Activated naive CD8-positive, alpha-beta T cell treated with anti-CD3 and anti-CD28 coated beads, Interleukin-2, amount 50 U/mL, for 24 hours (primary cell): ENCODE measurements at places on chromosomes 13 and 19.

- no peaks in the 10 kb centered on the region for H3K36me3 ChIP-seq
- H3K27me3 ChIP-seq, result peaks cover 4% of the 10 kb centered on the region
- H3K4me1 ChIP-seq, result peaks cover 17% of the 10 kb centered on the region
- no peak overlapping the region for H3K4me3 ChIP-seq
- no peak for DNase-seq
Measured at GRCh38 chr19:55285229-55285890, 1.6 kb downstream of the BRSK1 start.

GRCh38 chr13:102569488-102569887 is 27.3 kb upstream of the TPP2 start:
- no peaks in the 10 kb centered on the region for H3K4me1 ChIP-seq
- no peak overlapping the region for H3K27ac ChIP-seq
- DNase-seq, result no peak
- H3K36me3 ChIP-seq, result no peaks in the 10 kb centered on the region
- H3K4me3 ChIP-seq, result no peak overlapping the region
- H3K27me3 ChIP-seq, result peaks cover 6% of the 10 kb centered on the region

DNA sequence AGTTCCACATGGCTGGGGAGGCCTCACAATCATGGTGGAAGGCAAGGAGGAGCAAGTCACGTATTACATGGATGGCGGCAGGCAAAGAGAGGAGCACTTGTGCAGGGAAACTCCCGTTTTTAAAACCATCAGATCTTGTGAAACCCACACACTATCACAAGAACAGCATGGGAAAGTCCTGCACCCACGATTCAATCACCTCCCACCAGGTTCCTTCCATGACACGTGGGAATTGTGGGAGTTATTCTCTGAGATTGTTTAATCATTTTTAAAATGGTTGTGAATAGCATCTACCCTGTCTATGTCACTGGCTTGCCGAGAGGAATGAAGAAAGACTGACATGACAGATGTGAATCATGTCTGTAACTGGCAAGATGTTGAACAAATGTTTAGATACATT is 301.7 kb downstream of the HS6ST3 start:
- no peaks in the 10 kb centered on the region for H3K27me3 ChIP-seq
- no peaks in the 10 kb centered on the region for H3K4me1 ChIP-seq
- no peak for DNase-seq
- H3K4me3 ChIP-seq, result no peak overlapping the region
- H3K27ac ChIP-seq, result no peak overlapping the region

- H3K4me3 ChIP-seq, result no peak overlapping the region
- H3K4me1 ChIP-seq, result peaks cover 17% of the 10 kb centered on the region
- peaks cover 2% of the 10 kb centered on the region for H3K36me3 ChIP-seq
Measured at GRCh38 chr13:94706843-94707399, 5.4 kb downstream of the SOX21 start.

DNA sequence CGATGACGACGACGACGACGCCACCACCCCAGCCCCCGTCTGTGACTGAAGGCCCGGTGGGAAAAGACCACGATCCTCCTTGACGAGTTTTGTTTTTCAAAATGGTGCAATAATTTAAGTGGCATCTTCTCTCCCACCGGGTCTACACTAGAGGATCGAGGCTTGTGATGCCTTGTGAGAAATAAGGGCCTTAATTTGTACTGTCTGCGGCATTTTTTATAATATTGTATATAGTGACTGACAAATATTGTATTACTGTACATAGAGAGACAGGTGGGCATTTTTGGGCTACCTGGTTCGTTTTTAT is 2.5 kb downstream of the KLF2 start:
- peaks cover 30% of the 10 kb centered on the region for H3K27me3 ChIP-seq
- H3K36me3 ChIP-seq, result peaks cover 14% of the 10 kb centered on the region
- no peak overlapping the region for H3K27ac ChIP-seq
- H3K4me3 ChIP-seq, result peak overlapping the region; percentile 65

- no peaks in the 10 kb centered on the region for H3K27me3 ChIP-seq
- H3K36me3 ChIP-seq, result peaks cover 12% of the 10 kb centered on the region
- H3K4me3 ChIP-seq, result peak overlapping the region; percentile 16
Measured at GRCh38 chr19:55632463-55632834, 8.1 kb upstream of the ZNF784 start.

DNA sequence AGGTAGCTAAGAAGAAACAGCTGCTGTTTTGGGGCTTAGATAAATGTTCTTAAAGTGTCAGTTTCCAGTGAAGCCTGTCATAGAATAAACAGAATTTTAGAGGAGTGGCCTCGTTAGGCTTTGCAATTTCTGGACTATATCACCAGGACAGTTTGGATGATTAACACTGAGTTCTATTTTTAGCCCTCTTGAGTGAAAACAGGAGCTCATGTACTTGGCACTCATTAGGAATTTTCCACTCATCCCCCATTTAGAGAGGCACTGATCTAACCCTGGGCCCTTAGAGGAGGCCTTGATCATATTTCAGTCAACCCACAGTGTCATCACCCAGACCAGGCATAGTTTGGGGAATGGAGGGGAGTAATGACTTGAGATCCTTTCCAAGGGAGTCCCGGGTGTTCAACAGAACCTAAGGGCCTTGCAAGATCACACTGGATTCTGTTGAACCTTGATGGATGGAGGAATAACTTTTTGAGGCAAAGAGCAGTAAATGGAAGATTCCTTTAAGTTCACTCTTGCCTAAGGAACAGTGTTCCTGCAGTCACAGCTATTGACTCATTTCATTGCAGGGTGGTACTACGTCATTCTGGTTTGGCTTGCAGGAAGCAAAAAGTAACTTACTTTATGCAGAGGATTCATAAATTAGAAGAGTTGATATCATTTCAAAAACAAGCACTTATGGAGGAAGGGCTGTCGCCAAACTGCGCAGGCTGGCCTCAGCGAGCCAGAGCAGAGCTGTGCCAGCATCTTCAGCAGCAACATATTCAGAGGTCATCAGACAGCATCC is 160.2 kb downstream of the SLC7A1 start:
- DNase-seq, result no peak
- no peaks in the 10 kb centered on the region for H3K4me1 ChIP-seq
- peaks cover 22% of the 10 kb centered on the region for H3K27me3 ChIP-seq

- peak overlapping the region; percentile 58 for H3K4me3 ChIP-seq
- peaks cover 4% of the 10 kb centered on the region for H3K4me1 ChIP-seq
- H3K27ac ChIP-seq, result no peak overlapping the region
- no peak for DNase-seq
- H3K36me3 ChIP-seq, result no peaks in the 10 kb centered on the region
Measured at GRCh38 chr19:40908976-40909375, 26.9 kb upstream of the CYP2A7 start.

DNA sequence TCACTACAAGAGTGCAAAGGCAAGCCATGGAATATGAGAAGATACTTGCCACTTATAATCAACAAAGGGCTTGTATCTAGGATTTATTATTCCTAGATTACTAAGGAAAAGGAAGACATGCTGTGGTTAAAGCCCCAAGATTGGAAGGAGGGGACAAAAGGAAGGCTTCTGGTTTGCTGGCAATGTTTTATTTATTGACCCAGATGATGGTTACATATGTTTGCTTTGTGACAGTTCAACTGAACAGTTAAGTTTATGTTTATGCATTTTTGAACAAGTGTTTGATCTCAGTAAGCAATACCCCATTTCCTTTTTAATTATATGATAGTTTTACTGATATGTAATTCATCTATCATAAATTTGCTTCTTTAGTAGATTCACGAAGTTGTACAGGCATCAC is 40.3 kb downstream of the CDADC1 start:
- no peaks in the 10 kb centered on the region for H3K27me3 ChIP-seq
- H3K27ac ChIP-seq, result no peak overlapping the region
- H3K4me3 ChIP-seq, result no peak overlapping the region

DNA sequence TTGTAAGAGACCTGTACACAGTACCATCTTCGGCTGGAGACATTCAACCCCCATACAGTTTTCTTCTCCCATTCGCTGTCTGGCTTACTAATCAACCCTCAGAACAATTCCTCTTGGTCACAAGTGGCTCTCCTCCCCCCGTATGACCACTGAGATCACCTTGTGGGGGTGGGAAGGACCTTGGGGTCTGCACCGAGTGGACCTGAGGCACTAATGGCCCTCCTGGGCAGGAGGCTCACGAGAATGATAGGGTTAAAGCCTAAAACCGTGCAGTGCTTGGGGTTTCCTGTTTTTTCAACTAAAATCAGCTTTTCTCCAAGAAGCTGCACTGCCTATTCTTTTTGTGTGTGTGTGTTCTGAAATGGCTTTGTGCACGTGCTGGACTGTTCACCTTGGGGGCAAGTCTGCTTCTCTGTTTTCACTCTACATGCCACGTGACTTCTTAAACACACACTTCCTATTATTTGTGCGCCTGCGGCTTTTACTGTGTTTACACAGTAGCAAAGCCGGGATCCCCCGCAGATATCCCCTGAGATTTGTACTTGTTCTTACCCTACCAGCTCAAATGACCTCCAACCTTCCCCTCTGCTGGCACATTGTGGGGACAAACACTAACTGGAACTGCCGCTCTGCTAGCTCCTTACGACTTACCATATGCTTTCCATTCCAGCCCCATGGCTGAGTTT is 12.3 kb downstream of the RBM26 start:
- peak overlapping the region; percentile 43 for H3K4me3 ChIP-seq
- peak; percentile 44 for DNase-seq
- H3K27me3 ChIP-seq, result no peaks in the 10 kb centered on the region
- H3K27ac ChIP-seq, result peak overlapping the region; percentile 87

- H3K4me1 ChIP-seq, result peaks cover 2% of the 10 kb centered on the region
- peaks cover 48% of the 10 kb centered on the region for H3K27me3 ChIP-seq
- no peak for DNase-seq
- no peak within 1 kb of the TSS for H3K4me3 ChIP-seq
- no peak within 1 kb of the TSS for H3K27ac ChIP-seq
Measured at GRCh38 chr13:93226623-93227279, at the start of gene GPC6. TSS of gene GPC6 (plus strand) at chr13:93226807.

- H3K4me1 ChIP-seq, result peaks cover 8% of the 10 kb centered on the region
- no peak overlapping the region for H3K27ac ChIP-seq
- no peak for DNase-seq
- H3K4me3 ChIP-seq, result no peak overlapping the region
- no peaks in the 10 kb centered on the region for H3K36me3 ChIP-seq
Measured at GRCh38 chr13:44104197-44104490, 224.4 kb downstream of the LACC1 start.

DNA sequence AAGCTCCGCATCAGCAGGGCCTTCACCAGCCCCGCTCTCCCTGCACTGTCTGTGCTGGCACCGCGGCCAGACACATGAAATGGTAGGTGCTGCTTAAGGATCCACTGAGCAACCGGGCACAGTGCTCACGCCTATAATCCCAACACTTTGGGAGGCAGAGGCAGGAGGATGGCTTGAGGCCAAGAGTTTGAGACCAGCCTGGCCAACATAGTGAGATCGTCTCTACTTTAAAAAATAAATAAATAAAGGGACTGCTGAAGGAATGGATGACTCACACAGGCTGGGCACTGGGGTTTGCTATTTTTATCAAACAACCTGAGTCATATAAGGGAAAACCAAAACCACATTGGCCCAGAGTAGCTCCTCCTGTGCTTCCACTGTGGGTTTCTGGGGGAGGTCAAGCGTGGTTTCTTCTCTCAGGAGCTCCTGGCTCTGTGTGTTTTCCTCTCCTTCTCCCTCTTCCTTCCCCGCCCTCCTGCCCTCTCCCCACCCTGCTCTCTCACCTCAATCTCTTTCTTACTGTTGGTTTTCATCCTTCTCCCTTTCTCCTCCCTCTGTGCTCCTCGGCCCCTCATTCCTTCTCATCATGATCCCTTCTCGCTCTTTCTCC is 21.3 kb downstream of the VRK3 start:
- no peaks in the 10 kb centered on the region for H3K27me3 ChIP-seq
- H3K4me1 ChIP-seq, result peaks cover 48% of the 10 kb centered on the region
- peak overlapping the region; percentile 5 for H3K4me3 ChIP-seq
- peaks cover 43% of the 10 kb centered on the region for H3K36me3 ChIP-seq
- peak; percentile 47 for DNase-seq

DNA sequence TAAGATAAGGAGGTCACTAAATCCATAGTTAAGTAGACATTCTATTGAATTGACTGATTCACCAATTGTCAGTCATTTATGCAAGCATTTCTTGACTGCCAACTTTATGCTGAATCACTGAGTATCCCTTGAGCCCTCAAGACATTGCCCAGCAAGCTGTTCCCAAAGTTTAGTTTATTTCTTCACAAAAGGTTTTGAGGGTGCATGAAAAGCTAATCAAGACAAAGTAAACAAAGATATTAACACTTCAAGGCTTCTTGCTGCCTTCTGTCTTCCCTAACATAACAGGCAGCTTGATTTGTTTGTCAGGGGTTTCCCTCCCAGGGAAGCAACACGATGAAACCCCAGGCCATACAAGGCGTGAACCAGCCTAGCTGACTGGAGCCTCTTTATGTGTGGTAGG is 374.4 kb downstream of the SPRY2 start:
- DNase-seq, result no peak
- H3K27me3 ChIP-seq, result no peaks in the 10 kb centered on the region
- no peaks in the 10 kb centered on the region for H3K36me3 ChIP-seq
- no peaks in the 10 kb centered on the region for H3K4me1 ChIP-seq
- H3K4me3 ChIP-seq, result no peak overlapping the region

DNA sequence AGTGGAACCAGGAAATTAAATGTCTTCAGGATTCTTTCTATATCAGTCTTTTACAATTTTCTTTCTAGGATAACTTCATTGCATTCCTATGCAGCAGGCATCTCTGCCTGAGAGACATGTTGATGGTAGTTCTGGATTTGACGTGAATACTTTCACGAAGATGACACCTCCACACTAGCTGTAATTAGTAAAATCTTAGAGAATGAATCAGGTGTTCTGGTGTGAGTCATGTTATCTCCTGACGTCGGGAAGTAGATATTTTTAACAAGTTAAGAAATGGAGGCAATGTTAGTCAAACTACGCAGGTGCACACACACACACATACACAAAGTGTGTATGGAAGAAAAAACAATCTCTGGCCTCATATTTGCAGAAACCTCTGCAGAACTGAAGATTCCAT is 1661.3 kb upstream of the MIR17HG start:
- H3K27ac ChIP-seq, result no peak overlapping the region
- H3K36me3 ChIP-seq, result no peaks in the 10 kb centered on the region
- no peaks in the 10 kb centered on the region for H3K27me3 ChIP-seq
- no peak for DNase-seq
- H3K4me1 ChIP-seq, result no peaks in the 10 kb centered on the region

DNA sequence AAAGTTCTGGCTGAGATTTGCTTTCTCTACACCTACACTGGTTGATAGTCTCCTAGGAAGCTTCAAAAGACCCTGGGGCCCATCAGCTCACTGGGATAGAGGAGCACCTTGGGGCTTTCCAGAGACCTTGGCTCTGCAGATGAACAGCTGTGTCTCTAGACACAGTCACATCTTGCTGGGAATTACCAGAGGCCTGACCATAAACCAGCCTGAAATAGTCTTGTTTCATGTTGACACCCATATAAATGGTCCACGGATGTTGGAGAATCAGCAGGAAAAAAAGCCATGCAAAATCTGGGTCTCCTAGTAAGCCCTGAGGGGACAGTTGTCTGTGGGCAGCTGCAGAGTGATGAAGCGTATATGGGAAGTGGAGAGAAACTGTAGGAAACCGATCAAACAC is 207.6 kb downstream of the DNAJC15 start:
- DNase-seq, result no peak
- H3K27me3 ChIP-seq, result peaks cover 3% of the 10 kb centered on the region
- H3K27ac ChIP-seq, result no peak overlapping the region
- no peaks in the 10 kb centered on the region for H3K36me3 ChIP-seq

GRCh38 chr13:84126671-84127171 is 244.4 kb upstream of the SLITRK1 start:
- DNase-seq, result peak; percentile 11
- no peaks in the 10 kb centered on the region for H3K36me3 ChIP-seq
- no peak overlapping the region for H3K27ac ChIP-seq
- no peak overlapping the region for H3K4me3 ChIP-seq
- no peaks in the 10 kb centered on the region for H3K27me3 ChIP-seq
